Activated CD4-positive, alpha-beta T cell treated with anti-CD3 and anti-CD28 coated beads, Interleukin-2, Interleukin-6, amounts not matched to agents 100 ng/mL and 50 ng/mL, durations not matched to agents 16 hours and 8 hours (primary cell): ENCODE measurements at places on chromosomes 6 and 20.
A peak's percentile ranks its signal among the peaks of the same experiment; 100 is the strongest.

- no peak for DNase-seq
Observed at GRCh38 chr6:4032475-4032874, 46.5 kb downstream of the FAM217A start.

GRCh38 chr20:25499855-25500434 lies 85.4 kb downstream of the NINL start:
- DNase-seq, result no peak

GRCh38 chr20:6696001-6696400 lies 71.5 kb upstream of the BMP2 start:
- no peak for DNase-seq

GRCh38 chr6:117118490-117118889 lies 146.9 kb upstream of the VGLL2 start:
- DNase-seq, result no peak

GRCh38 chr20:23258747-23259121 lies 91.9 kb upstream of the NXT1 start:
- DNase-seq, result no peak

DNA sequence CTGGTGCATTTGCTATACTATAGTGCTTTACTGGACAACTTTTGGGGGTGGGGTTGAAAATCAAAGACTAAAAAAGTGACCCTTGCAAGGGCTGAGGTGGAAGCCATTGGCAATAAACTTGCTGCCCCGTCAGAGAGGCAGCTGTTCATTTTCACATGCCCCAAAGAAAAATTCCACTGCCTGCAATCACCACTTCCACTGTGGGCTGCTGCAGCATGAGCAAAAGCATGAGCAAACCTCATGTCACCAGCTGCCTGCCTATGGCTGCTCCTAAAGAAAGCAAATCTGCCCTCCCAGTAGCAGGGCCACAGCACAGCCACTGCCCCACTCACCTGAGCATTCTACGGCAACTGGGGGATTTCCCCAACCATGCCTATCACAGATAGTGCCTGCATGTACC lies 290.0 kb downstream of the PAX1 start:
- no peak for DNase-seq

- DNase-seq, result peak; percentile 84
Observed at GRCh38 chr6:80165143-80165542, 58.7 kb downstream of the BCKDHB start.

DNA sequence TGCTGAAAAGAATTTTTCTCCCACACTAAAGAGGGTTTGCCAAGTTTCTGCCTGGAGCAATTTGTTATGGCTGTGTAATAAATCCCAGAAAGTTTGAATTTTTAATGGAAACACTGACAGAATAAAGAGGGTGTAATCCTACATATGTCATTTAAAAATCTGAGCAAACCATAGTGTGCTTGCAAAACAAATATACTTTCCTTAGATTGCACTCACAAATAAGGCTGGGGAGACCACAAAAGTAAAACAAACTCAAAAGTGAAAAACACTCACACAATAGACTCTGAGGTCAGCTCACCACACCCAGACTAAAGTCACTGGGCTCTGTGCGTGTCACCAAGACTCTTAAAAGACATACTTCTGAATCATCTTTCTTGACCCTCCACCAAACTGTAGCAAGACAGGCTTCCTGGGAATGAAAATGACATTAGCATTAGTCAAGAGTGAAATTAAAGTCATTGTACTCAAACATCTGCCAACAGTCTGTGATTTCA lies 4.8 kb upstream of the ATXN1 start:
- peak; percentile 75 for DNase-seq

DNA sequence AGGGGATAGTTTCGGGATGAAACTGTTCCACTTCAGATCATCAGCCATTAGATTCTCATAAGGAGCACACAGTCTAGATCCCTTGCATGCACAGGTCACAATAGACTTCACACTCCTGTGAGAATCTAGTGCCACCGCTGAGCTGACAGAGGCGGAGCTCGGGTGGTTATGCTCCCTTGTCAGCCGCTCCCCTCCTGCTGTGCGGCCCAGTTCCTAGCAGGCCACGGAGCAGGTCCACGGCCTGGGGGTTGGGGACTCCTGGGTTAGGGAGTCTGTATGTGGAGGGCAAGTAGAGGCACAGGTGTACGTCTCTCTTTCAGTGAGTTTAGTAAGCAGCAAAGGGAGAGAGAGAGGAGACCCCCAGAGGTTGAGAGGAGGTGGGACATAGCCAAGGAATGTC lies 30.5 kb upstream of the MDFI start:
- DNase-seq, result no peak

GRCh38 chr20:36004045-36004444 lies 35.7 kb downstream of the CNBD2 start:
- no peak for DNase-seq

DNA sequence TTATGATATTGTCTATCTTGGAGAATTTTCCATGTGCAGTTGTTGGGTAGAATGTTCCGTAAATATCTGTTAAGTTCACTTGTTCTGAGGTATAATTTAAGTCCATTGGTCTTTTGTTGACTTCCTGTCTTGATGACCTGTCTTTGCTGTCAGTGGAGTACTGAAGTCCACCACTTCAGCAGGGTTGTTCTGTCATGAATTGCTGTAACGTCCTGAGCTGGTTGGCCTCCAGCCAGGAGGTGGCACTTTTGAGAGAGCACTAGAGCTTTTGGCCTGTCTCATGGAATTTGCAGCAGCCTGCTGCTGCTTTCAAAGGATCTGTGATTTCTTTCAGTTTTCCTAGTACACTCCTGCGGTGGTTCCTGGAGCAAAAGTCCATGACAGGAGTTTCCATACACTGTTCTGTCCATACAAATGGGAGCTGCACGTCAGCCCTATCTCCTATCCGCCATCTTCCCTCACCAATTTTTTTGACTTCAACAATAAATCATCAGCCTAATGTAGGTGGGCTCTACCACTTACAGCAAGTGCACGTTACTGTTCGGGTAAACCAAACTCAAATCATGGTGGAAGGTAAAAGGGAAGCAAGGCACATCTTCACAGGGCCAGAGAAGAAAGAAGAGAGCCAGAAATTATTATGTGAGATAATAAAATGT lies 46.9 kb upstream of the TRERF1 start:
- DNase-seq, result no peak

DNA sequence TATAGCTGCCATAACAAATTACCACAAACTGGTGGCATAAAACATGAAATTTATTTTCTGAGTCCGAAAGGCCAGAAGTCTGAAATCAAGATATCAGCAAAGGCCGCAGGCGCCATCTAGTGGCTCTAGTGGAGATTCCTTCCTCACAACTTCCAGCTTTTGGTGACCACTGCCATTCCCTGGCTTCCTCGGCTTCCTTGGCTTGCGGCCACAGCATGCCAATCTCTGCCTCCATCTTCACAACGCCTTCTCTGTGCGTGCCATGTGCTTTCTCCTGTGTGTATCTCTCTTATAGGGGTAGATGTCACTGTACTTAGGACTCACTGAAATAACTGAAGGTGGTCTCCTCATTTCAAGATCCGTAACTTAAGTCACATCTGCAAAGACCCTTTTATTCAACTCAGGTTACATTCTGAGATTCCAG lies 5.4 kb upstream of the PLAGL1 start:
- DNase-seq, result peak; percentile 64

DNA sequence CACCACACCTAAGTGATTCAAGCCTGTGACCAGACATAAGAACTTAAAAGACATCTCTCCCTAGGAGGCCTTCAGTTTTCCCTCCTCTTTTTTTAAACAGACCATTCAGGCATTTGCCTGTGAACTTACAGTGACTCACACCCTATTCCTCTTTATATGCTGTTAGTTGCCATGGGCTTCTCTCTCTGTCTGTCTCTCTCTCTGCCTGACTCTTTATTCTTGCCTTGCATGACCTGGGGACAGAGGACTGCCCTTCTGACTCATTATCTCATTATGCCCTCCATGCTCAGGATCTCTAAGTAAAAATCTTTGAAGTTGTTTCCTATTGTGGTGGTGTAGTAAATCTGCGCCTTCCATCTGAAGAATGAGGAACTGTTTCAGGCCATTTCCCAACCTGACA lies 442.2 kb upstream of the MAN1A1 start:
- no peak for DNase-seq

DNA sequence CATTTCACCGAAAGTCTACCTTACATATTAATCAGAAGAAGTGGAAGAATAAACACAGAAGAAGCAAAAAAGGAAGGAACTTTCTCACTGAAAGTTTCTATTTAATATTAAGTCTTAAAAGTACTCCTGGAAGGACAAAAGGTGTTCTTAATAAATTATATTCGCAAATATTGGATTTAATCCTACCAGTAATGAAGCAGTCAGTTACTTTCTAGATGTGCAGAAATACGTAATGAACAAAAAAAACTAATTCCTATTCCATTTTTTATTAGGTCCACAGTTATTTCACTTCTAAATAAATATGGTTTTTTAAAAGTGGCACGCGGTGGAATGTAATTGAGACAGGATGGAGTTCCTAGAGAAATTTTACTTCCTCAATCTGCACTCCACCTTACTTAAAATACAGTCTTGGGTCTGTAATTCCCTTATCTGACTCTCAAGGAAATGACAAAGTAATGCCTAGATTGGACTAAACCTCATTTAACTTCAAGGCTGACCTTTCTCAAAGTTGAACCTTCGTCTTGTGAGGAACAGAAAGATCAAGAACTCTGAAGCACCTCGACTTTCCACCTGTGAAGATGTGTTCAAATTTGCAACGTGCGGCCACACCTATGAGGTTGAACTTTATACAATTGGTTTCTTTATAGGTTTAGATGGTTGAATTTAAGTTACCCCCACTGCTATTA lies 1.1 kb upstream of the TRAM2 start:
- DNase-seq, result no peak

GRCh38 chr6:146997062-146997461 lies 207.2 kb upstream of the STXBP5 start:
- DNase-seq, result no peak

GRCh38 chr6:87949194-87949593 lies 98.4 kb upstream of the SPACA1 start:
- DNase-seq, result no peak

DNA sequence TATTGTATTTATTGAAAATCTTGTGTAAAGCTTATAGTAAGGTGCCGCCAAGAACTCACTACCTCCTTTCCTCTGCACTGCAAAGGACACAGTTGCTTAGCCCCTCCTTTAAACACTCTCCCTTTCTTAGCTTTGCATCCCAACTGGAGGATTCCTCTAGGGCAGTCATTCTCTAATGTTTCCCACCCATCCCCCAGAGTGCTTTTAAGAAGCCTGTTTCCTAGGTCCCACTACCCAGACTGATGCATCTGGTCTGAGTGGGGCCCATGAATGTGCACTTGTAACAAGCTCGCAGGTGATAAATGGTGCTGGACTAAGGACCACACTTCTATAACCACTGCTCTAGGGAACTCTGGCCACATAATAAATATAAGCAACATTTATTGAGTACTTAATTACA lies 55.2 kb downstream of the B4GALT5 start:
- DNase-seq, result no peak

DNA sequence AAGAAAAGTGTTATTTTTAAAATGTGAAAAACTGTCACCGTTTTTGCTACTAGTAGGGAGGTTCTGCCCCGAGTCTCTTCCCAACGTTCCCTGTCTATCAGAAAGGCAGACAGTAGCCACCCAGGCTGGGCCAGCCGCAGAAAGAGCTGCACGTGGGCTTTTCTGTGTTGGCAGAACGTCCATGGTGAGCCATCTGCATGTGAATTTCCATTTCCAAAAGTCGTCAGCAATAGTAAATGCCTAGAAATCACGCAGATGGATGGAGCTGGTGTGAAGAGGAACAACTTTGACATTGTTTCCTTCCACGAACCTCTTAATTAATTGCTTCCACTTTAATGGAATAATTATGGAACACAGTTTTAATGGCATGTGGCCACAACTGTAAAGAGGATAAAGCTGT lies 97.5 kb downstream of the FAM120B start:
- DNase-seq, result no peak

GRCh38 chr6:44734886-44735629 lies 347.6 kb downstream of the CDC5L start:
- DNase-seq, result no peak

GRCh38 chr20:20360464-20360863 lies 7.4 kb upstream of the INSM1 start:
- peak; percentile 67 for DNase-seq

DNA sequence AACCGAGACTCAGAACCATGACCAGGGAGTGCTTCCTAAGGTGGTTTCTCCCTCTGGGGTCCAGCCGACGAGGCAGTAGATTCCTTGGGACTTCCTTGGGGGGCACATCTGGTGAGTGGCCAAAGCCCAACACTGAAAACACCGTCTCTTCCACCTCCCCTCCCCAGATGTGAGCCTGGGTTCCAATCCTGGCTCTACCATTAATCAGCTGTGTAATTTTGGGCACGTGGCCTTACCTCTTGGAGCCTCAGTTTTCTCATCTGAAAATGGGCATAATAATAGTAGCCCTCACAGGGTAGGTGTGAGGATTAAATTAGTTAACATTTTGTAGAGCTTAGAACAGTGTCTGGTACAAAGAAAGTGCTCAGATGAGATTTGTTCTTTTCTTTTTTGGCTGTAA lies 5.5 kb downstream of the FAM110A start:
- DNase-seq, result no peak

- DNase-seq, result no peak
Observed at GRCh38 chr6:111852725-111853124, 20.5 kb downstream of the FYN start.

DNA sequence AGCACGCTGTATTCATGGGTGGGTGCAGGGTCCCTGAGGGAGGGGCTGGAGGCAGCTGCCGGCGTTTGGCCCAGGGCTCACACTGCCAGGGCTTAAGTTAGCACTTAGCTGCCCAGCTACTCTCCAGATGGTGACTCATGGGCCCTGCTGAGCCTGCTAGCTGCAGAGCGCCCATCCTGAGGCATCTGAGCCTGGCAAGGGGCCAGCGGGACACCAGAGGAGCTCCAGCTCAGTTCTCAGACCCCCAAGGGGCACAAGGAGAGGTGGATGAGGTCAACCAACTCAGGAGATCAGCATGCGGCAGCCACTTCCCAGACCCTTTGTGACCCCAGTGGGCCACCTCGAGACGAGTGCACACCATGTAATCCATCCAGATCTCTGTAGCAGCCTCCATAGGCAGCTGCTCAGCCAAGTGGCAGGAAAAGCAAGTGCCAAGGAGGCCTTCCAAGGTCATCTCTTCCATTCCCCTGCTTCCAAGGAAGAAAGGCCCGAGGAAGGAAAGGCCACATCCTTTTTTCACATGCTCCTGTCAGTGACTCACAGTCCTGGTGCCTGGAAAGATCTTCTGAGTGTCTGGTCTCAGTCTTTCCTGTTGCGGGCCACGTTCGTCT lies 35.3 kb downstream of the FOXP4 start:
- DNase-seq, result no peak
